Erythroblast (primary cell): ENCODE measurements at places on chromosomes 16 and 17.

- DNase-seq, result peak; percentile 85
Measured at GRCh38 chr16:728131-728889, 1.4 kb downstream of the HAGHL start.

- DNase-seq, result no peak
Measured at GRCh38 chr16:89044418-89045180, 49.1 kb upstream of the ACSF3 start.

DNA sequence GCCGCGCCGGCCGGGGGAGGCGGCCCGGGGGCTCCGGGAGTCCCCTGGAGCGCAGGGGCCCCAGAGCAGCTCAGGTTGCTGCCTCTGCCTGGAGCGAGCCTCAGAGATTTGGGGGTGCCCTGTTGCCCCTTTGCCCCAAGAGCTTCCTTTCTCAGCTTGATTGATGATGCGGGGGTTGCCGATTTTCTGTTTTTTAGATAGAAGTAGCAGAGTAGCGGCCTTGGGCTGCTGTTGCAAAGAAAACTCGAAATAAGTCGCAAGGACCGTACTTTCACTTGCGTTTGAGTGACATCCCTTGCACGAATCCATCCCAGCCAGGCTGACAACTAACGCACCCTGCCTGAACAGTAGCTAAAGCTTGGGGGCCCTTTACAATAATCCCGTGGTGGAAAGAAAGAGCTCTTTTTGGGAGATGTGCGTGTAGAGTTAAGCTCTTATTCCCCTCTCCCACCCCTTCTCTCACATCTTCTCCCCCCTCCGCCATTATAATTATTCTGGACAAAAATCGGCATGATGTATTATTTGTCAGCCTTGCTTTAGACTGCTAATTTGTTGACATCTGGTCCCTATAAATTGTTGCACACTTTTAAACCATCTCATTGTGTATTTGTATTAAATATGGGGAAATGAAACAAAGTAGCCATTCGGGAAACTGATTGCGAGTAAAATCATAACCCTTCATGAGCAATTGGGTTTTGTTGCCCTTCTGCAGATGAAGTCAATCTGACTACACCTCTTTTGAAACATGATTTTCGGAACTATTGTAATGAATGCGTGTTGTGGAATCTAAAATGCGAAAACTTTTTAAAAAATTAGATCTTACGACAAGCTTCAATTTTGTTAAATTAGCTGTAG lies 873 bp downstream of the USP10 start:
- peak; percentile 73 for DNase-seq

- DNase-seq, result no peak
Measured at GRCh38 chr16:5077304-5077703, 5.7 kb downstream of the ALG1 start.

GRCh38 chr17:40176754-40177110 lies 538 bp upstream of the RAPGEFL1 start:
- no peak for DNase-seq

DNA sequence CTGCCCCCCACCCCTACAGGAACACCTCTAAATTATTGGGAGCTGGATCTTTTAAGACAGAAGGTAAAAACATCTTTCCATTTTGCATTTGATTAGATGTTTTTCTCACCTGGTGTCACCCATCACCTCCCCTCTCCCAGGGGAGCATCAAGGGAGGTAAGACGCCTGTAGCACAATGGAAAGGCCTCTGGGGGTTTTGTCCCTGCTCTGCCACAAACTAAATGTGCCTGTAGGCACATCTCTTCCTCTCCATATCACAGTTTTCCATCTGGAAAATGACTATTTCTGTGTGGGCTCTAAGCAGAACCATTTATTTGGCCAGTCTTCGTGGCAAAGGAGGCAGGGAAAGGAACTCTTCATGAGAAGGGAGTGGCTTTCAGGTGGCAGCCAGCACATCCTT lies 76.6 kb downstream of the GNAO1 start:
- no peak for DNase-seq

DNA sequence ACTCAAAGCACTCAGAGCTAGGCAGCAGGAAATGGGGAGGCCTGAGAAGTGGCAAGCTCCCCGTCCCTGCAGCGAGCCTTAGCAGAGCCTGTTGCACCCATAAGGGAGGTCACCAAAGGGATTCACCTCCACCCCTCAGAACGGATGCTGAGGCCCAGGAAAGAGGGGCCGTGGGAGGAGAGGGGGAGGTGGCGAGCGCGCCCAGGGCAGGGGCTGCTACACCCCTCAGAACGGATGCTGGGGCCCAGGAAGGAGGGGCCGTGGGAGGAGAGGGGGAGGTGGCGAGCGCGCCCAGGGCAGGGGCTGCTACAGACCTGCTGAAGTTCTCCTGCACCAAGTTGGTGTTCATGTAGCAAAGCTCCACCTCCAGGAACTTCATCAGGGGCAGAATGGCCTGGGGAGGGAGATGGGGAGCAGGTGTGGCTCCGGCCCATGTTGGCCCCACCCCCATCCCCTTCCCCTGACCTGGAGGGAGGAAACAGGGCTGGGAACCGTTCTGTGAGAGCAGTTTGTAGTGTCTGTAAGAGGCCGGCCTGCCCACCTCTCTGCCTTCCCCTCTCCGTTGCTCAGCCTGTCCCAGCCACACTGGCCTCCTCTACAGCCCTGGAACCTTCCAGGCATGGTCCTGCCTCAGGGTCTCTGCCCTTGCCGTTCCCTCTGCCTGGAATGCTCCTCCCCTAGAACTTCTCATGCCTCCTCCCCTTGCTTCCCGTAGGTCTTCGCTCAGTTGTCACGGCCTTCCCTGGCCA lies 11.4 kb downstream of the UNC13D start:
- DNase-seq, result no peak

GRCh38 chr17:18190628-18191235 lies 7.1 kb downstream of the ALKBH5 start:
- no peak for DNase-seq

- no peak for DNase-seq
Measured at GRCh38 chr16:29156511-29156910, 171.7 kb downstream of the LAT start.

DNA sequence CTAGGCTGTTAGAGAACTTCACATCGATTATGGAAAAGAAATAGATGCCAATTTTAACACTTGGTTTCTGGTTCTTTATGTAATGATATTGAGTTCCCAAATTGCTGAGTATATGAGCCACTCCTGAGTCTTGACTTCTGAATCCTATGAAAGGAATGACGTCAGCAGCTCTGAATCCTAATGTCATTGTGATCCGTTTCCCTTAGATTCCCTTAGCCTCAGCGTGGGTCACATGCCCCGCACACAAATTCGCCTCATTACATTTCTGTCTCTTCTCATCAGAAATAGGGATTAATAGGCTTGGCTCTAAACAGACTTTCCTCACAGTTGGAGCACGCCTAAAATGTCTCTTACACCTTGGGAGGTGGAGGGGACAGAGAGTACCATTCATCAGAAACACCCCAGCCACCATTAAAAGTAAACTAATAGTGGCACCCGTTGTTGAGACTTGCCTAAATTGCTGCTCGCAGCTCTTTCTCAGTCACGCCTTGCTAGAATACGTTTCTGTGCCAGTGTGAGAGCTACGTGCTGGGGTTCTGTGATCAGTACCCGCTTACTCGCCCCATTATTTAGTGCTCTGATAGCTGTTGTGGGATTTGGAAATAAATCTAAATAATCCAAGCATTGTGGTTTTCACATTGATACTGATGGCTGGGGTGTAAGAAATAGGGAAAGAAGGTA lies 7.1 kb downstream of the MRM3 start:
- no peak for DNase-seq

DNA sequence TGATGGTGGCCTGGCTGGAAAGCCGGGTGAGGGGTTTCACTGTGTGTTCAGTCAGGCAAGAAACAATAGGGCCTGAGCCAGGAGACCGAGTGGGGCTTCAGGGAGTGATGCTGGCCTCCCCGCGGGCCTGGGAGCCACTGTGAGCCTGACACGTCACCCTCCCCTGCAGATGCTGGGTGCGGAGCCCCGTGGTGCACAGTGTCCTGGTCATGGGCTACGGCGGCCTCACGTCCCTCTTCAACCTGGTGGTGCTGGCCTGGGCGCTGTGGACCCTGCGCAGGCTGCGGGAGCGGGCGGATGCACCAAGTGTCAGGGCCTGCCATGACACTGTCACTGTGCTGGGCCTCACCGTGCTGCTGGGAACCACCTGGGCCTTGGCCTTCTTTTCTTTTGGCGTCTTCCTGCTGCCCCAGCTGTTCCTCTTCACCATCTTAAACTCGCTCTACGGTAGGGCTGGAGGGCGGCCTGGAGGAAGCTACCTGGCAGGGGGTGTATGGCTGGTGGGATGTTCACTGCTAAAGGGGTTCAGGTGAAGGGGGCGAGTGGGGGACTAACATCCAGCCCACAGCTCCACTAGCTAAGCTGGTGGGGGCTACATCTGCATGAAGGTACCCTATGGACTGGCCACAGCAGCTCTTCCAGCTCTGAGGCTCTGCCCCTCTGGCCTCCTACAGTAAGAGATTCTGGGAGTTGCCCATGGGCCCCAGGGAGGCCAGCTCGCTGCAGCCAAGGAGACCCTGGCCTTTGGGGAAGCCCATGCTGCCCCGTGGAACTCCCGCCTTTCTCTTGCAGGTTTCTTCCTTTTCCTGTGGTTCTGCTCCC lies 32.4 kb downstream of the ADGRG5 start:
- DNase-seq, result no peak

DNA sequence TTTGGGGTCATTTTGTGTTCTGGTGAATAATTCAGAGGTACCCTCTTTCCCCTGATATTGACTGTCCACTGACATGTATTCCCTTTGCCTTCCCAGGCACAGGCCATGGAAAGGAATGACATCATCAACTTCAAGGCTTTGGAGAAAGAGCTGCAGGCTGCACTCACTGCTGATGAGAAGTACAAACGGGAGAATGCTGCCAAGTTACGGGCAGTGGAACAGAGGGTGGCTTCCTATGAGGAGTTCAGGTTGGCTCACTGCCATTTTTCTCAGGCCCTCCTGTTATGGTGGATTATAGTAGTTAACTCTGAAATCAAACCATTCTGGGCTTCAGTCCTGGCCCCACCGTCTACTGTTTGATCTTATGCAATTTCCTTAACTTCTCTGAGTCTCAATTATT lies 1.6 kb upstream of the EFTUD2 start:
- DNase-seq, result no peak

GRCh38 chr16:80161799-80162739 lies 378.7 kb upstream of the DYNLRB2 start:
- no peak for DNase-seq
